ENCODE measurements at places on chromosomes 13 and 19.
A peak's percentile ranks its signal among the peaks of the same experiment; 100 is the strongest.

- DNase-seq, result no peak
Measured at GRCh38 chr19:53898636-53899341, 10.3 kb upstream of the CACNG7 start.

- no peak for DNase-seq
Measured at GRCh38 chr13:110319397-110319773, 12.3 kb downstream of the COL4A2 start.

DNA sequence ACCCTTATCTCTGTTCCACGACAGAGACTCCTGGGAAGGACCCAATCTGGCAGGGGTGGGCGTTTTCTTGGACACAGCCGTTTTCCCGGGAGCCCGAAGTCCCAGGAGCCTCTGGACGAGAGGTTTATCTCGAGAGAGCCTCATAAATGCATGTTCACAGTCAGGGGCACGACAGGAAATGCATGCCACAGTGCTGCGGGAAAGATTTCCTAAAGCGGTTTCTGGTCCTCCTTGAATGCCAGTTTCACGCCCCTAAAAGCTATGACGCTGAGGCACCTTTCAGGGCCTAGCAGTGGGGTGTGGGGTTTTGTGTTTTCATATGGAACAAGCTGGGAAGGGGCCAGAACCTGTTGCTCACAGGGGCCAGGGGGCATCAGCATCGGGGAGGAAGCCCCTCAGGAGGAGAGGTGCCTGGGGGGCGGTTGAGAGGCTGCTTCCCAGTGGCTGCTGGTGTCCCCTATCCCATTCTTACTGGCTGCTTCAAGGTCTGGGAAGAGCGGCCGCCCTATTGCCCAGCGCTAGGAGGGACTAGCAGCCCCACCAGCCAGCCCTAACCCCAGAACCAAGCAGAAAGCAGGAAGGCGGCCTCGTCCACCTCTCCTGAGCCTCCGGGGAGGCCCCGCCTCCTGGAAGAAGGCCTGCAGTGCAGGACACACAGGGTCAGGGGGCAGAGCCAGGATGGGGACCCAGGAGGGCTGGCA lies 157.0 kb downstream of the KDM4B start:
- DNase-seq, result no peak

- DNase-seq, result peak; percentile 35
Measured at GRCh38 chr19:14383661-14384555, 2.7 kb downstream of the ADGRE5 start.

- DNase-seq, result peak; percentile 49
Measured at GRCh38 chr19:55467236-55468053, 2.9 kb upstream of the C19orf85 start.

DNA sequence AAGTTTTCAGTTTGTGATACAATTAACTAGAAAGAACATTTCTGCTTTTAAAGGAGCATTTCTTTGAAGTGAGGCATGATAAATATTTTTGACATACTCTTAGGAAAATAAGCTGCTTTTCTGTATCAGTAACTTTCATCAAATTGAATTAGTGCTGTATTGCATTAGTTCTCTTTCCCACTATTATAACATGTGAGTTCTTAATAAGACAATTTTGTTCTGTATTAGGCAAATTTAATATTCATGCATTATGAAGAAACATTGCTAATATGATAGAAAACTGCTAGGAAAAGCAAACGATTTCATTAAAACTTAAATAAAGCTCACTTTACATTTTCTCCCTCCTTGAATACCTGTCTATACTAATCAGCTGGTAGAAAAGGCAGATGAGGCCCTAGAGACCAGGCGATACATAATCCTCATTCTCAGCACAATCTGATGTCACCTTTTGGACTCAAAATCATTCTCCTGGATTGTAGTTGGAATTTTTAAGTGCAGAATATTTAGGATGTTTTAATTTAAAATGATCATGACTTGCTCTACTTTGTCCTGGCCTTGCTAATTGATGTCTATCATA lies 1636.8 kb downstream of the PCDH9 start:
- DNase-seq, result no peak

GRCh38 chr13:108263621-108264355 lies 5.7 kb upstream of the TNFSF13B start:
- no peak for DNase-seq

DNA sequence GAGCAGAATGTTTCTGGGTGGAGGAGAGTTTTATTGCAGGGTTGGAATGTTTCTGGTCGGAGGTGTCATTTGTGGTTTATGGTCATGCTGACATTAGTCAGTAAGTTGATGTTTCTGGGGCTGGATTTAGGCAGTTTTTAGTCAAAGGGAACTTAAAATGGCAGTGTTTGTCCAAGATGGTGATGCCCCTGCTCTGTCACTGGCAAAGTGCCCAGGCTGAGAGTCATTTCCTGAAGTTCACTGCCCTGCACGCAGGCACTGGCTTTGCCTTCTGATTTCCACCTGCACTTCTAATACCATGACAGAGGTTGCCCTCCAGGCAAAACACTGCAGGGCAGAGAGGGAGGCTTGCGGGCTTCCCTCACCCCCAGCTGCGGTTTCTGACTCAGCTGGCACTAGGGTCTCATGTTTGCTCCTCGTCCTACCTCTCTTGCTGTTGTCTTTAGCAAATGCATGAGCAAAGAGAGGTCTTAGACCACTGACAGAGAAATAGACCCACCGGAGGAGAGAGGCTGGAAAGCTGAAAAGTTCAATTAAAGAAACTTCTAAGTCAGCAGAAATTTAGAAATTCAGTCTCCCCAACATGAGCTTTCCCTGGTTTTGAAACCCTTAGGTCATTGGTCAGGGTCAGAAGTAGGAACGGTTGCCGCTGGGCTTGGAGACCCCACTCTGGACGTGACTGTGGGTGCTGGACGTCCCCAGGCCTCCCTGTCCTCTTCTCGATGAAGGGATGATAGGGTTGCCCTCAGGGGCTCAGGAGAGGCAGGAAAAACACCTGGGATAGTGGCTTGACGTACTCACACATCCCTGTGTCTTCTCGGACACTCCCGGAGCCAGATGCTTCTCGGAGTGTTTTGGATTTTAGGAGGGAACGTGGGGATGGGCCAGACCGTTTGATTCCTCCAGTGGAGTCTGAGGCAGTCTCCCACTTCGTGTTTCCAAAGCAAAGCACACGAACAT lies 26.3 kb downstream of the TMEM255B start:
- DNase-seq, result peak; percentile 97

DNA sequence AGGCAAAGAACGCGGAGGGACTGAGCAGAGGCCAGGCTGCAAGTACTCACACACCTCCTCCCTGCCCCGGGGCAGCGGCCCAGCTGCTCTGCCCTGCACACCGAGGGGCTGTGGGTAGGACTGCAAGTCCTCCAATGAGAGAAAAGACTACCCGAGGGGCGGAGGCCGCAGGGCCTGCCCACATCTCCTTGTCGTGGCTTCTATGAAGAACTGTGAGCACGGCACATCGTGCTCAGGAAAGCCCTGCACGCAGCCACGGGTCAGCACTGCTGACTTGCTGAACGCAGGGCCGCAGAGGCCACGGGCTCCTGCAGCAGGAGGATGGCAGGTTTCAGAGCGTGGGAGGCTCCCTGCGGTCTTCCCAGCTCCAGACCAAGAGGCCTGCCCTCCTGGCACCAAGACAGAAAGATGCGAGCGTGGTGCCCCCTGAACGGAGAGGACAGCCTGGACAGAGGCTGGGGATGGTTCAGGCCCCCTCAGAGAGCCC lies 37.4 kb downstream of the CEBPG start:
- no peak for DNase-seq

- DNase-seq, result peak; percentile 90
Measured at GRCh38 chr13:79631051-79631659, 150.2 kb downstream of the NDFIP2 start.

DNA sequence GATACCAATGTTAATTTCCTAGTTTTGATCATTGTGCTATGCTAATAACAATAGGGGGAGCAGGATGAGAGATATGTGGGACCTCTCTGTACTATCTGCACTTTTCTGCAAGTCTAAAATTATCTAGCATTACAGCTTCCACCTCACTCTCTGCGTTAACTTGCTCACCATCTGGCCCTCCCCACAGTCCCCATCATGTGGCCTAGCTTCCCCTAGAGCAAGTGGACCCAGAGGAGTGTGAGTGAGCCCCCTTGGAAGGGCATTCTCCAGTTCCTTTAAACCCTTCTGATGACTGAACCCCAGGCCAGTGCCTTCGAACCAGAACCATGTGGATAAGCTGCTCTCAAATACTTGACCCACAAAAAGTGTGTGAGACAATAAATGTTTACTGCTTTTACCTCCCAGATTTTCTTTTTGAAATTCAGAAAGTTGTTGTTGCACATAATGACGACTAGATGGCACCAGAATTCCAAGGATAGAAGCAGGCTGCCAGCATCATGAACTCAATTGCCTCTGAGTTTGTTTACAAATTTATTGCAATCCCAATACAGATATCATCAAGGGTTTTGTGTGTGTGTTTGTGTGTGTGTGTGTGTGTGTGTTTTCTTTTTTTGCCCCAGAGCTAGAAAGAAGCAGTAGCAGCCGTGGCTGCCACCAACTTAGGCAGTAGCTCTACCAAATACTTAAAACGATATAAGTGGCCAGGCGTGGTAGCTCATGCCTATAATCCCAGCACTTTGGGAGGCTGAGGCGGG lies 49.0 kb upstream of the ZNF780A start:
- peak; percentile 57 for DNase-seq

GRCh38 chr13:105363261-105364190 lies 1171.9 kb downstream of the EFNB2 start:
- DNase-seq, result no peak

- peak; percentile 84 for DNase-seq
Measured at GRCh38 chr19:13842291-13843103, 34.4 kb upstream of the NANOS3 start.

- DNase-seq, result no peak
Measured at GRCh38 chr13:40155201-40155600, 499.7 kb downstream of the COG6 start.

DNA sequence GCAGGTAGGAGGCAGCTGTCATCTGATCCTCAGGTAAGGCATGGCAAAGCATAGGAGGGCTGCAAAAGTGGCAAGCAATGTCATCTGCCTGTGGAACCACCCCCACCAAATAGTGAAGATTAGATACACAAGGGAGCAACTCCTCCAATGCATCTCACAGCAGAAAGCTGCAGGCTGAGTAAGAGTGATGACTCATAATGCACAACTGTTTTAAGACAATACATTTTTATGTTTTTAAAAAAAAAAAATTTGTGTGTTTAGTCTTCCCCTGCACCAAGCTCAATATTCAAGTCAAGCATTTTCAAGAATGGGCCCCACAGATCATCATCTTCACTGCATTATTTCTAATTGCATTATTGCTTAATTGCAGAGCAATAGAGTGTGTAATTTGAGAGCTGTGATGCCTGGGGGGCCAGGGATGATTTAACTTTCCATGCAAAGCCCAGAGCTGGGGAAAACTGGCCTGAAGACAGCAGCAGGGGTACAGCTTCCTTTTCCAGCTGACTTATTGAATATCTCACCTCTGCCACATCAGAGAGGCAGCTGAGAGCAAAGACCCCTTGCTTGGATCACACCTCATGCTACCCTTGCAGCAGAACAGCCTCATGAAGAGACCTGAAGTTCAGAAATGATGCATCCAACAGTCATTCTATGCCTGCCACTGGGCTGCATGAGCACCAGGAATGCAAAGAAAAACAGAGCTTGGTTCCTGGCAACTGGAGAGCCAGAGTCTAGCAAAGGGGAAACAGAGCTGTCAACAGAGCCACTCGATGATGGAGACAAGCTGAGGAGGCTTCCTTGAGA lies 22.7 kb upstream of the POP4 start:
- DNase-seq, result peak; percentile 38

DNA sequence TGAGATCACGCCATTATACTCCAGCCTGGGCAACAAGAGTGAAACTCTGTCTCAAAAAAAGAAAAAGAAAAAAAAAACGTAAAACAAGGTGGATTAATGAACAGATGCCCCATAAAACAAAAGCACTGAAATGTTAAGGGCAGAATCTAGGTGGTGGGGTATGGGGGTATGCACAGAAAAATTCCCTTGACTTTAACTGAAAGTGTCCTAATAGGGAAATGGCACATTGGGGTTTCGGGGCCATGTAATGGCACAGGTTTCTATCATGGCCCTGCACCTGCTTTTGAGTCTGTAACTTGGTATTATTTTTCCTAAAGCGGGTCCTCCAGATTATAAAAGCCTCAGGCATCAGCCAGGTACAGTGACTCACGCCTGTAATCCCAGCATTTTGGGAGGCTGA lies 16.2 kb downstream of the NOP53 start:
- DNase-seq, result no peak

DNA sequence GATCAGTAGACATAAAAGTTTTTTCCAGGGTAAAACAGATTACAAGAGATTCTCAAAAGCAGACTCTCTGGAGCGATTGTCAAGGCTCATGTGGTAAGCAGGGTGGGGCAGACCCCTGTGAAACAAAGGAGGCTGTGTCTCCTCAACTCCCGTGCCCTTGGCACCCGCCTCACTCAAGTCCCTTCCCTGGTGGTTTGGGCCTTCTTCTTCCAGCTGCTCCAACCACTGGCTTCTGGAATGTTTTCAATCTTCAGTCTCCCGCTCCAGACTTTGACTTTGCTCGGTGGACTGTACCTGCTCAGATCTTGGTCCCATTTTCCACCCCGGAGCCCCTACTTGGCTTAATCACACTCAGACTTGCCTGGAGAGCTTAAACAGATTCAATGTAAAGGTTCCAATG lies 74.8 kb upstream of the STK24 start:
- DNase-seq, result no peak

GRCh38 chr13:44198826-44199225 lies 174.8 kb upstream of the SERP2 start:
- no peak for DNase-seq

DNA sequence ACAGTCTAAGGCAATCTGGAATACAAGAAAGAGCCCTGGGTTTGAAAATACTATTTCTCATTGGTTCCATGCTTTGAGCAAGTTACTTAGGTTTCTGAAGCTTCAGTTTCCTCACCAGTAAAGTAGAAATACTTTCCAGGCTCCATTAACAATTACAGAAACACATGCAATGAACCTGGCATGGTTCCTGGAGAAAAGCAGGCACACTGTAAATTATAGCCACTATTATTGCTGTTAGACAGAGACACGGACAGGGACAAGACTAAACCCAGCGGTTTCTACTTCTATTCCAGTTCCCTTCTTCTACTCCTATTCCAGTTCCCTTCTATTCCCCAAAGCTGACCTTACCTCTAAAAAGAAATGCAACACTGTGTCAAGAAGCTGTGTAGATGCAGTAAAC lies 41.2 kb downstream of the MIPEP start:
- DNase-seq, result no peak

DNA sequence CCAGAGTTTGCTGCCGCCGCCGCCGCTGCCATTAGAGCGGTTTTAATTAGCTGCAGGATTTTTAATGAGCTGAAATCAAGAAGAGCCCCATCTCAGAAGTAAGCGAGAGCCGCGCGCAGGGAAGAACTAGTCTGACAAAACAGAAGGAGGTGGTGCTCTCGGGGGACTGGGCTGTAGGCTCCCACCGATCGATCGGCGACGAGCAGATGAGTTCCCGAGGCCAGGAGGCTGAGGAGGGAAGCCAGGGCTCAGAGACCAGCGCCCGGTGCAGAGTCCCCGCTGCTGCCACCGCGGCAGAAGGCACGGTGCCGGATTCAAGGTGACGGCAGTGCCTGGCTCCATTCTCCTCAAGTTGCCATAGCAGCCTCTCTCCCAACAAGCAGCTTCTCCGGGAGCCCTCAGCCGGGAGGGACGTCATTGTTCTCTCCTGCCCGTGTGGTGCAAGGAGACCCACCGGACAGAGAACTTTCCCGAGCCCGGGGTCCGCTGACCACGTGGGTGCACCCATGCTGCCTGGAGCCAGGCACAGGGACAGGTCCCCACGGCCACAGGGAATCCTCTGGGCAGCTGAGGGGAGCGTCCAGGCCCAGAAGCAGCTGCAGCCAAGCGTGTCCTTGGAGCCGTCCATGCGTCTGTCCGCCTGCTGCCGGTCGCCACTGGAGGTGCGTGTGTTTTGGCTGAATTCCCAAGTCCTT lies 62.9 kb downstream of the CHST8 start:
- DNase-seq, result no peak

GRCh38 chr13:109465148-109465547 lies 321.2 kb downstream of the IRS2 start:
- DNase-seq, result no peak

GRCh38 chr13:113139577-113139976 lies 17.0 kb downstream of the F10 start:
- no peak for DNase-seq

All from kidney tubule cell (primary cell).